ENCODE measurements at places on chromosomes 7 and 10.

DNA sequence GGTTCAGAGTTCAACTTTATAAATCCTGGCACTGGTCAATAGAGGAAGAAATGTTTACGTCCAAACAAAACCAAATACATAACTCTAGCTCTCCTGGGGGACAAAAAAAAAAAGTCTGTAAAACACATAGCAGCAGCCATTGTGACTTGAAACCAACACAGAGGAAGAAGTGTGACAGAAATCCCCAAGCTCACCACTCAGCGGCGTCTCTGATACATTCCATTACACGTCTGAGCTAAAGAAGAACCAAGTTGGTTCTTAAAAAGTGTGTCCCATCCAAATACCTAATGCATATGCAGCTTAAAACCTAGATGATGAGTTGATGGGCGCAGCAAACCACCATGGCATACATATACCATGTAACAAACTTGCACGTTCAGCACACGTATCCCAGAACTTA lies 58.3 kb upstream of the NANOS1 start:
- DNase-seq, result no peak

- DNase-seq, result no peak
Measured at GRCh38 chr10:76251841-76252671, 820.6 kb downstream of the LRMDA start.

- DNase-seq, result no peak
Measured at GRCh38 chr7:13496976-13497375, 492.5 kb downstream of the ETV1 start.

DNA sequence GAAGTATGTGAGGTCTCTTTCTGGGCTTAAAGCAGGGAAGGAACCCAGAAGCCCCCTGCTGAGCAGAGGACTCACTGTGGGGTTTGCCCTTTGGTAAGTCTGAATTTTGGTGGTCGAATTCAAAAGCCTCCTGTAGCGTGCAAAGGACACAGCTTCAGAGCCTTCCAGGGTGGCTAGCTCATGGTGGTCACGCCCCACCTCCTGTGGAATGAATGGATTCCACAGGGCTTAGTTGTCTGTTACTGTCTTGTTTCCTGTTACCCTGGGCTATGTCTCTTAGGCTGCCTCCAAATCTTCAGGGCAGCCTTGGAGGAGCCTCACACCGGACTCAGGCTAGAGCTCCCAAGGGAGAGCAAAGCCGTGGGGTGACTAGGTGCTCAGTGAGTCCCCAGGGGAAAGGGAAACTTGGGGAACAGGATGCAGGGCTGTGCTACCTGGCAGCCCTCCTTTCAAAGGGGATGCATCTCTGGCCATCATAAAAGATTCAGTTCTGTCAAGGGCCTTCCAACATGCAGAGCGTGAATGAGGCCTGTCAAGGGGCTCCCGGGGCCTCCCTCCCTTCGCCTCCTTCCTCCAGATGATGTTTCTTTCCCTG lies 211.7 kb downstream of the CCSER2 start:
- DNase-seq, result no peak

DNA sequence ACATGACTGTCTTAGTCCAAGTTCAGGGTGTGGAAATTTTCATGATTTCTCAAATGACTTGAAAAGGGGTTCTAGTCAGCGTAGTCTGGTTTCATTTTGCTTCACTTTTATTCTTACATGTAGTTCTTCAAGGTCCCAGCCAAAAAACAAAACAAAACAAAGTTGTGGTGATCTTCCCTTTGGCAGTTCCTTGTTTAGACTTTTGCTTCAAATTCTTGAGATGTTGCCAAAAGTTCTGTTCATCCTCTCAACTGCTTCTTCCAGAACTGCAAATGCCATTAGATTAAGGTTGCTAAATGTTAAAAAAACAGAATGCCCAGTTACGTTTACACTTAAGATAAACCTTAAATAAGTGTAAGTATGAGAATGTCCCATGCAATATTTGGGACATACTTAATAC lies 370.8 kb upstream of the LRRTM3 start:
- DNase-seq, result no peak

- no peak for DNase-seq
Measured at GRCh38 chr10:11573497-11573896, 38.0 kb downstream of the USP6NL start.

- DNase-seq, result no peak
Measured at GRCh38 chr7:142697270-142697669, 52.0 kb upstream of the PRSS1 start.

- DNase-seq, result no peak
Measured at GRCh38 chr10:78774614-78774998, 294.2 kb upstream of the ZMIZ1 start.

GRCh38 chr10:72226418-72227027 lies 10.4 kb upstream of the ASCC1 start:
- no peak for DNase-seq

GRCh38 chr10:114685456-114685855 lies 27.4 kb upstream of the ABLIM1 start:
- no peak for DNase-seq

Measured in activated gamma-delta T cell treated with Interleukin-2 at 50 U/mL for 16 hours (primary cell).